ENCODE measurements at places on chromosomes 12 and 14.

GRCh38 chr12:12508612-12509011, 54.1 kb downstream of the DUSP16 start:
- no peak for DNase-seq

DNA sequence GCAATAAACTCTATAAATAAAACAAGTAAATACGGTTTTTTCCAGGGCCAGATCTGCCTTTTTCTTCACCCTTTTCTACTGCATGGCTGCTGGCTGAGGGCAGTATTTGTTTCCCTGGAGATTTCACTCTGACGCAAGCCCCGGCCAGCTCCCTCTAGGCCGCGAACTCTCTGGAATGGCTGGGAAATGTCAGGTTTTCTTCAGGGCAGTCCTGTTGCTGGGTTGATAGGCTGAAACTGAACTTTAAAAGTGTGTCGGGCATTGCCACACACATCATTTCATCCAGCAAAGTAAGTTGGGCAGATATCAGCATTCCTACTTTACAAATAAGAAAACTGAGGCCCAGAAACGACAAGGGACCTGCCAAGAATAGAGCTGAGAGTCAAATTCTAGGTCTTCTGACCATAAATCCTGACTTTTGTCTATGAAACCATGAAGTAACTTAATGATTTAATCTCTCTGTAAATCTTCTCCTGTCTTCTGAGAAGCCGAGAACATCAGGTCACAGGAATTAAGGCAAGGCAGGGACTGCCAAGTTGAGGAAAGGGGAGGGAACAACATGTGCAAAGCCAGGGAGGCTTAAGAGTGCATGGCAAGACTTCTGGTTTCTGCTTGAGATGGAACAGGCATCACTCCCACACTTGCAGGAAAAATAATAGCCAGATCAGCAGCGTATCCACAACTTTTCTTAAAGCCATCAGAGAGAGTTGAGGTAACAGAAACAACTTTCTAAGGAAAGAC, 205.0 kb upstream of the CCDC196 start:
- DNase-seq = no peak

- DNase-seq = no peak
Measured at GRCh38 chr14:64544607-64545312, 4.2 kb downstream of the HSPA2 start.

DNA sequence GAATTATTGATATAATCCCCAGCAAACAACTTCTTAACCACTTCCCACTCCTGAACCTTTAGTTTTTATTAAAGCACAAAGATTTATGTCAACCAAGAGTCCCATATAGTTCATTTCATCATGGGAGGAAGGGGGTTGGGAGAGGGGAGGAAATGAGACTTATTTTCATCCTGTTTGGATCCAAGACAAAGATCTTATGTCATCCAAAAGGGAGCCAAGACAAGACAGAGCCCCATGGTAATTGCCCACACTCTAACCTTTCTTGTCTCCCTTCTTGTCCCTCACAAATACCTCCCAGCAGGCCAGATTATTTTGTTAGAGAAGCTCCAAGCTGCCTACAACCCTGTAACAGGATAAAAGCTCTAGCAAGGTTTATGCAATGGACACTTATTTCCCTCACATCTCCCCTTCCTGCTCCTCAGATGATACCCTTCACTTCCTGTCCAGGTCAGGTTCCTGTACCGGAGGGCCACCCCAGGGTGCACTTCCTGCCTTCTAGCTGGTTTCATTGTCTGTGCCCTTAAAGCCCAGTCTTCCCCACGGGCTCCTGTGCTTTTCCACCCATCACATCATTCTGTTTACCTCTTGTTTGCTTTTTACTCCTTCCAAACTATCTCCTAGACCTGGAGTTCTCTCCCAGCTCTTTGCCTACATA, 123.7 kb upstream of the MDM1 start:
- DNase-seq = no peak

DNA sequence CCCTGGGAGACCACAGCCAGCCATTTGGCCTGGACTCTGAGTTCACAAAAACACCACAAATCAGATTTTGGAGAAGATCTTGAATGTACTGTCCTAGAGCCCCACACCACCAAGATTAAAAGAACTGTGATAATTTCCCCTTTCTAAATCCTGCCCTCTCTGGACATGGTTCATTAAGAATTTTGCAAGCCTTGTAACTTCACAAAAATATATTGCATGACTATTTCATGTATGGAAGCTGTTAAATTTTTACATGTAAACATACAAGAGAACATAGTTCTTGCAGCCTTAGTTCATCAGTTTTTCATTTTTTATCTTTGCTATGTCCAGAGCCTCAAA, 97.0 kb downstream of the SCARB1 start:
- no peak for DNase-seq

DNA sequence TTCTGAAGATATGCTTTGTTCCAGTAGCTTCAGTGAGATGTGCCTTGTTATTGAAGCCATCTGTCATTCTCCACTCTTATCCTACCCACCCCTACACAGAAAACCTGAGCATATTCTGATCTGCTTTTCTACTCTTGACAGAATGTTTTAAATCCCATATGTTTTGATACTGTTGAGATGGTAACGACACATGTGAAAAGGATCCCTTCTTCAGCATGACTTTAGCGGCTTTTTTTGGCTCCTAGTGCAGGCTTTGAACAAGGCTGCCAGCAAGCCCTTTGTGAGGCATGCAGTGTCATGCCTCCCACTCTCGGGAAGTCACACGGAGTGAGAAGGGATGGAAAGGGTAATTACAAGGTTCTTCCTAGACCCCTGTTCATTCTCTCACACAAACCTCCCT, 228.8 kb upstream of the RGS6 start:
- DNase-seq = no peak

- DNase-seq = no peak
Measured at GRCh38 chr14:51014086-51014485, 69.8 kb upstream of the PYGL start.

GRCh38 chr14:105007593-105008264, 13.2 kb downstream of the CDCA4 start:
- no peak for DNase-seq

- no peak for DNase-seq
Measured at GRCh38 chr14:21095430-21096205, 2.8 kb downstream of the ZNF219 start.
